ENCODE measurements at places on chromosomes 11 and 22.

GRCh38 chr11:29190313-29190712, 826.5 kb downstream of the KCNA4 start:
- no peak for DNase-seq

- no peak for DNase-seq
Measured at GRCh38 chr11:128895526-128895925, 4.4 kb downstream of the KCNJ5 start.

DNA sequence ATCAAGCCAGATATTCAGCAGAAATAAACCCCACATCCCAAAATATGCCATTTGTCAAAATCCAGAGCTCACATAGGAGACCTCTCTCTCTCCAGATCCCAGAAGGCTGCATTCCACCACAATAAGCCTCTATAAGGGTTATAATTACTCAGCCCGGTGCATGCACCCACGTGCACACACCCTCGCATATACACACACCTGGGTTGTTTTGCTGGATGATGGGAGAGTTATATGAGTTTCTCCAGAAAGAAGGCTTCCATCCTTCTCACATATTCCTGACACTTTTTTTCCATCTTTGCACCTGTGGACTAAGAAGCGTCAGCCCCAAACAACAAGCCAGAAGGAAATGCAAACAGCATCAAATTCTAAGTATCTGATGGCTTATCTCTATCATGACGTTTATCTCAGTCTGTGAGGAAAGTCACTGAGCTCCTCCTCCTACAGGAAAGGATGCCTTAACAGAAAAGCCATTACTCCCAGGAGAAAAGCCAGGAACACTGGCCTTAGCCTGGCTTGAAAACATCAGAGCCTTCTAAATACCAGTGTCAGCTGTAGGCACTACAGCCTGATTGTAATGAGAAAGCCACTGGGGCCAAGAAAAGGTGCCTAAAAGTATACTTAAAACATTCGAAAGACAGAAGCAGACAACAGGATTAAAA, 253.2 kb downstream of the LARGE1 start:
- no peak for DNase-seq

DNA sequence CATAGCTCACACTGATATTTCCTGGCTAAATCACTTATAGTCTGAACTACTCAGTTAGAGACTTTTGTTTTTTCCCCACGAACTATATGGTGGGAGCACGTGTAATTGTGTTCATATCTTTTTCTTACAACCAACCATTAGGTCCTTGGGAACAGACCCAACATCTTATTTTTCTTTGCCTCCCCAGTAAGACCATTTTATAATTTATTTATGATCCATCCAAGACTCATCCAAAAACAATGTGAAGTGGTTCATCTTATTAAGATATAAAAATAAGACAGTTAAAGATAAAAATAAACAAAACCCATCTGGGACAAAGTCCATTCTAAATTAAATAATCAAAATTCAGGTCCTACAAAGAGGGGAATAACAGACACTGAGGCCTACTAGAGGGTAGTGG, 90.8 kb downstream of the FAM168A start:
- DNase-seq = no peak

- no peak for DNase-seq
Measured at GRCh38 chr11:105856954-105857353, 165.1 kb downstream of the MSANTD4 start.

DNA sequence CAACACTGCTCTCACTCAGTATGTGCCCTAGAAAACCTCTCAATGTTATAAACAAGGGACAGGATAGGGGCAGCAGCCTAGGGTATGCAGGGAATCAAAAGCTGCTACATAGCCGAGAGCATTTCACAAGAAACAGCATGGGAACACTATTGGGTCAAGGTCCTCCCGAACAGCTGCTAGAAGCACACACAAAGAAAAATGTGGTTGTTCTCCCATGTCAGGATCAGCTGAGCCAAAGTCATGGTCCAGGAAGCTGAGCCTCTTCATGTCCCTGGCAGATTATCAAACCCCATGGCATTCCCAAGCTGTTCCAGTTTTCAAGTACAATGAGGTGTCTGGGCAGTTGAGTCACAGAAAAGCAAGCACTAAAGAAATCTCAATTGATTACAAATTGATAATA, 21.0 kb upstream of the GDPD4 start:
- DNase-seq = no peak

- no peak for DNase-seq
Measured at GRCh38 chr22:22820076-22820475, 67.5 kb upstream of the IGLL5 start.

GRCh38 chr11:114138411-114138810, 78.9 kb downstream of the ZBTB16 start:
- DNase-seq = no peak

DNA sequence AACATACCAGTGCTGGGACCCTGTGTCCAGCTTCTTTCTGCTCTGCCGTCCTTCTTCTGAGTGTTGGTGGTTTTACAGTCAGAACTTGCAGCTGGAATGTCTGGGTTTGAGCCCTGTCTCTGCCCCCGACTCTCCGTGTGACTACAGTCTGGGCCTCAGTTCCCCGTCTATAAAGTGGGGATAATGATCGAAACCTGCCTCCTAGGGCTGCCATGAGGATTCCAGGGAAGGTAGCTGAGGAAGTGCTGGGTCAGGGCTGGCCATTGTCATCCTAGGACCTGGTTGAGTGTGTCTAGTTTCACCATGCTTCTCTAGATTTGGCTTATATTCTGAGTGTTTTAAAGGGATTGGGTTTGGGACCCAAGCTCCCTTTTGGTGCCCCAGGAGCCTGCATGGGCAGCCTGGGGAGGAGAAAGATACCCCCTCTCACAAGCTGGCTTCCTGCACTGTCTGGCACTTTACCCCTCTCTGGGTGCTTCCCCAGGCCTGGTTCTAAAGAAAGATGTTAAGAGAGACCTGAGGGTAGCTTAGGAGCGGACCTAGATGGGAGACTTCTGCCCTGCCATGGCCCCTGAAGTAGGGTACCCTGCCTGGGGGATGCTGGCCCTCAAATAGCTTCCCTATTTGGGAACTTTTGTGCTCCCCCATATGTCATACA, 49.9 kb downstream of the TSPAN18 start:
- DNase-seq = no peak
